ENCODE measurements at places on chromosomes 4 and X. TPM values are rescaled to one million over a fixed set of nuclear protein-coding genes. Genes with fewer than 3 reads are reported as not detected.
A peak's percentile ranks its signal among the peaks of the same experiment; 100 is the strongest.

- DNase-seq, result peak; percentile 53
Measured at GRCh38 chr4:185242749-185243533, 33.5 kb downstream of the SNX25 start.

GRCh38 chrX:105375816-105376215 lies 155.3 kb upstream of the TEX13A start:
- peak; percentile 43 for DNase-seq

DNA sequence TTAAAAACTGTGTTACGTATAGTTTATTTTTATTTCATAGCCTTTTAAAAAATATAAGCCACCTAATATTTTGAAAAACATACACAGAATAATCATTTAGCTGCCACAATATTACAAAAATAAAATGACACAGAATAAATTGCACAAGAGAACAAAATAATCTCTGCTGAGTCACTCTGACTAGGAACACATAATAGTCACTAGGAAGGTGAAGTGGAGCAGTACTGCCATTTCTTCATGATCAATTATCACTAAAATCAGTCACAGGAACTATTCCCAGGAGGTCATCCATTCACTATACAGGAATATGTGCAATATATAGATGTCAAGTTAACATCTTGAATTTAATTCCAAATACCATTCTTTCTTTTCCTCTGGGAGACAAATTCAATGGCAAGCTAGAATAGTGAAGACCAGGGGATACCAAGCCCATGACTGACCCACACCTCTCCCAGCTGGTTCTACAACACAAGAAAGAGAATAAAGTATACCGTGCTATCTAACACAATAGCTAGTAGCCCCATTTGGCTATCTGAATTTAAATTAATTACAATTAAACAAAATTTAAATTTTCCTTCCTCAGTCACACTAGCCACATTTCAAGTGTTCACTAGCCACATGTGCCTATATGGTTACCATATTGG lies 5.9 kb downstream of the SMIM43 start:
- peak; percentile 66 for DNase-seq

GRCh38 chr4:74291471-74291870 lies 16.8 kb upstream of the EPGN start:
- no peak for DNase-seq

DNA sequence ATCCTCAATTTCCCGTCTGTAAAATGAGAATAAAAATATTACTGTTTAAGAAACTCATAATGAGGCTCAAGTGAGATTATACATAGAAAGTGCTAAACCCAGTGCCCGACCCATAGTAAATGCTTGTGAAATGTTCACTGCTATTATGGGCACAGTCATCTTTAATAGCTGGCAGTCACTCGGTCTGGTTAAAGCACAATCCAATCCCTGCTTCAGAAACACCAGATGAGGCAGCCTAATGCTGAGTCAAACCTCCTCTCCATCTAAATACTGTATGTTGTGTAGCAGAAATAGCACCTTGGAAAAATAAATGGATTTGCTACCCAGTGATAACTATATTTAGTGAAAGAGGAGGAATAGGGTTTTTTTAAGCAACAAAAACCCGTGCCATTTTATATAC lies 14.5 kb downstream of the EVC2 start:
- DNase-seq, result no peak

GRCh38 chrX:134004084-134004483 lies 18.7 kb upstream of the GPC3 start:
- DNase-seq, result peak; percentile 36

DNA sequence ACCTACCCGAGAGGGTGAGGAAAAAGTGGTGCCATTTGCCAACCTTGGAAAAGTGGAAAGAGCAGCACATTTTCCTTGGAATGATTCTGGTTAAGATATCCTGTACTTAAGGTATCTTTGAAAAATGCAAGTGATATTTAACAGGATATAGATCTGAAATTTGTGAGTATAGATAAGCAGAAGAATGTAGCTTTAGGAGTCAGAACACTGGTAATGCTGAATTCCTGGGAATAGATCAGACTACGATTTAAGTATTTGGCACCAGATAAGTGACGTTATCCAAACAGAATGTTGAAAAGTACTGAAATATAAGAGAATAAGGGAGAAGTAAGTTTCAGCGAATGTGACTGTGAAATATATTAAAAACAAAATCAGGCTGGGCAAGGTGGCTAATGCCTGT lies 210.1 kb downstream of the PCDH7 start:
- DNase-seq, result peak; percentile 47

DNA sequence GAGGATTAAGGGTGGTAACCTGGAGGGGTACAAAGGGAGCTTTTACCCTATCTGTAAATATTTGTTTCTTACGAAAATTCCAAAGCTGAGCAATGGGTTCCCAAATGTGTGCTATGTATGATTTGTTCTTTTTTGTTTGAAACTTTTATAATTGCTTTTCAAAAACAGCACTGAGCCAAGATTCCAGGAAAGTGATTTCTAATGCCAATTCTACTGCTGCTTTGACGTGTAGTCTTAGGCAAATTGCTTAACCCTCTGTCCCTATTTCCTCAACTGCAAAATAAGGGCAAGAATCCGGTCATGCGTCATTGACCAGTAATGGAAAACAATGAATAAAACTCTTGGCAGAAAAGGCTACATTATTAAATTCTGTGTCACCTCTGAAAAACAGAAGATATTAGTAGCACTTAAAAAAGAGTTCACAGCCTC lies 454.7 kb downstream of the IL15 start:
- peak; percentile 100 for DNase-seq

The HMGB3 gene
- total RNA-seq, result 8.2 TPM

The RTL5 gene
- total RNA-seq, result 4.3 TPM

Data from fibroblast of the aortic adventitia (primary cell).